T-helper 2 cell (primary cell): ENCODE measurements at places on chromosomes 5 and 9.

- no peak for DNase-seq
Measured at GRCh38 chr5:141077826-141078225, 16.6 kb upstream of the PCDHB2 start.

DNA sequence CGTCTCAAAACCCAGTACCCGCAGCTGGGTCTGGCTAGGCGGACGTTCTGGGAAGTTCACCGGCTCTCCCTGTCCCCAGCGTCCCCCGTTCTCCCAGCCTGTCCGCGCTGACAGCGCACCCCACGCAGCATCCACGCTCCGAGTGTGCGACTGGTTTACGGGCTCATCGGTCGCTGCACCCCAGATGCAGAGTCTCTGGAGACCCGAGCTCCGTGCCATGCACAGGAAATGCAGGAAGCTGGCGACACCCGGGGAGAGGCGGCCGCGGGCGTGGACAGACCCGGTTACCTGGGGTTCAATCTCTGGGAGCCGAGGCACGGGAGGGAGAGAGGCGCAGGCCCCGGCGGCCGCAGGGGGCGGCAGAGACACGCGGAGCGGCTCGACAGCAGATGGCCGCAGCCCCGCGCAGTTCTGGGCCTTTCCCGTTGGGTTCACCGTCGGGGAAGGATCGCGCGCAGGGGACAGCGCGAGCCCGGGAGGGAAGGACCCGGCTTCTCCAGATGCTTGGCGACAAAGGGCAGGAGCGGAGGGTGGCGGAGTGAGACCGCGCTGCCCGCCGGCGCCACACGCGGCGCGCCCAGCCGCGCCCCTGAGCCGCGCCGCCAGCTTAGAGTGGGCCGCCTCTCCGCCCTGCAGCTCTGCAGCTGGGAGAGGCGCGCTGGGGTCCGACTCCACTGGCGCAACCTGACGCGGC, 558 bp downstream of the SHROOM1 start:
- DNase-seq, result peak; percentile 37

- no peak for DNase-seq
Measured at GRCh38 chr5:128015978-128016377, 67.6 kb upstream of the SLC12A2 start.

DNA sequence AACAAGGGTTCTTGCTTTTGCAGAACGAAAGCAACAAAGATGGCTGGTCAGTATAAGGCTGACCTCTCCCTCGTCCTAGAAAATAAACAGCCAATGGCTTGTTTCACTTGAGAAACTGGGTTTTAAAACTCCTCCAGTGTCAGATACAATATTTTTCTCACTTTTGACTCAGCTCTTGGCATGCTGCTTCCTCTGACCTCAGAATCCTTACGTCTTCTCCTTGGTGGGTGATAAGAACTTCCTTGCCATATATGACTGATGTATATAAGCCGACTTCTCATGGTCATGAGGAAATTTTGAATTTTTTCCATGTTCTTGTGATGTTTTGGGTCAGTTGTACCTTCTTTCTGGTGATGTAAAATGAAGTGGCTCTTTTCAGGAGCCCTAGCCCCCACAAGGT, 3.8 kb downstream of the ZNF618 start:
- no peak for DNase-seq

- DNase-seq, result no peak
Measured at GRCh38 chr9:131252120-131252519, 24.2 kb downstream of the FAM78A start.

- DNase-seq, result no peak
Measured at GRCh38 chr9:86821006-86821845, 126.1 kb downstream of the GAS1 start.

DNA sequence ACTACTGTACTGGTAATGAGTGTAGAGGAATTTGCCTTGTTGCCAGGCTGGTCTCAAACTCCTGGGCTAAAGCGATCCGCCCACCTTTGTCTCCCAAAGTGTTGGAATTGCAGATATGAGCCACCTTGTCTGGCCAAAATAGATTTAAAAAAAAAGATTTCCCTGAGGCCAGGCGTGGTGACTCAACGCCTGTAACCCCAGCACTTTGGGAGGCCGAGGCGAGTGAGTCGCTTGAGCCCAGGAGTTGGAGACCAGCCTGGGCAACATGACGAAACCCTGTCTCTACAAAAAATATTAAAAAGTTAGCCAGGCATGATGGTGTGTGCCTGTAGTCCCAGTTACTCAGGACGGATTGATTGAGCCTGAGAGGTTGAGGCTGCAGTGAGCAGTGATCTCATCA, 62.5 kb downstream of the IPO11 start:
- no peak for DNase-seq

- no peak for DNase-seq
Measured at GRCh38 chr5:130337179-130337888, 433.1 kb downstream of the CHSY3 start.

DNA sequence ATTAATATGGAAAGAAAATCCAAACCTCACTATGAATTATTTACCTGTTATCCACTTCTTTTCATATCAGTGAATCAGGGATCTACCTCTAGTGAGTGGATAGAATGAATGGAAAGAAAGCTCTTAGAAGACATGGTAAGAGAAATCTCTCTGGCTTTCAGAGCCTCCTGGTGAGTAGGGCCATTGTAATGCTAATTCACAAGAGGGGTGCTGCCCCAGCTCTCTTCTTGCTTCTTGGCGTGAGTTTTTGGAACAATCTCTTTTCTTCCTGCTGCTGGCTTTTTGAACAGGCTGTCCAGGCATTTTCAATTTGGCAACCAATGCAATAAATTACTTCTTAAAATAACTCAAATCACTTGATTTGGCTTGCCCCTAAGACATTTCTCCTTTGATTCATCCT, 49.9 kb upstream of the KCNN2 start:
- DNase-seq, result no peak

DNA sequence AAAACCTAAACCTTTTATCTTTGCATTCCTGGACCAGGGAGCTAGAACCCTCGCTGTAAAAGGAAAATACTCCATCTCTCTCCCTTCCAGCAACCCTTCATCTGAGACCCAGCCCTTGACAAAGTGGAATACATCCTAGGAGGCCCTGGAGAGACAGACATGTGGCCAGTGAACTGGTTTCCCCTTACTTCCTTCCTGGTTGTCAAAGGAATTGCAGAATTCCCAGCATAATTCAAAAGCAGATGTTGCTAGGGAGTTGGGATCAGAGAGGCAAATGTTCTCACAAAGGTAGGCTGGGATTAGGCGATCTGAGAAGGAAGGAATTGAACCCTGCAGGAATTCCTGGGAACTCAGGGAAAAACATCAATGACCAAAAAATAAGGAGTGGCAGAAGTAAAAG, 80.9 kb downstream of the MARCHF3 start:
- no peak for DNase-seq

DNA sequence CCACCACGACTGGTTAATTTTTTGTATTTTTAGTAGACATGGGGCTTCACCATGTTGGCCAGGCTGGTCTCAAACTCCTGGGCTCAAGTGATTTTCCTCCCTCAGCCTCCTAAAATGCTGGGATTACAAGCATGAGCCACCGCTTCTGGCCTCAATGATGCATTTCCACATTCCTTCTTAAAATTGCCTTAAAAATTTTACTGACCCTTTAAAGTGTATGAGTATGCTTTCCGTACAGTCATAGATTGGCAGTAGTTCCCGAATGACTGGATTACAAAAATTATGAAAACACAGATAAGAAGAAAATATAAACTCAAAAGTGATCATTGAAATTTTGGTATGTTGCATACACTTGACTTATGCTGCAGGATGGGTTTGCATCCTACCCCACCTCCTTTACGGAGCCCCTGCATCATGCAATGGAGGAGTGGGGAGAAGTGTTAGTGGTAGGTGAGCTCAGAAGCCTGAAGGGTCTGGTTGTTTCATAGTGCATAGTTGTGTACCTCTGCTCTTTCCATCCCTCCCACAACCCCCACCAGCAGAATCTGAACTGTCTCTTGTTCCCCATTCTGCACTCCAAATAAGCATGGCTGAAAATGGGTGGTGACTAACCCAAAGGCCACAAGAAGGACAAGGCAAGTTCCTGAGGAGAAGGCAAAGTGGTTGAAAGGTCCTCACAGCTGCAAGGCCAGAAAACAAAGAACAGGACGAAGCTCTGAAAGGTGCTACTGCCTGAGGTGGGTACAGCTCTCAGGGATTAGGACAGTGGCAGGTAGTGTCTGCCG, 26.8 kb downstream of the ANKRD55 start:
- DNase-seq, result no peak

DNA sequence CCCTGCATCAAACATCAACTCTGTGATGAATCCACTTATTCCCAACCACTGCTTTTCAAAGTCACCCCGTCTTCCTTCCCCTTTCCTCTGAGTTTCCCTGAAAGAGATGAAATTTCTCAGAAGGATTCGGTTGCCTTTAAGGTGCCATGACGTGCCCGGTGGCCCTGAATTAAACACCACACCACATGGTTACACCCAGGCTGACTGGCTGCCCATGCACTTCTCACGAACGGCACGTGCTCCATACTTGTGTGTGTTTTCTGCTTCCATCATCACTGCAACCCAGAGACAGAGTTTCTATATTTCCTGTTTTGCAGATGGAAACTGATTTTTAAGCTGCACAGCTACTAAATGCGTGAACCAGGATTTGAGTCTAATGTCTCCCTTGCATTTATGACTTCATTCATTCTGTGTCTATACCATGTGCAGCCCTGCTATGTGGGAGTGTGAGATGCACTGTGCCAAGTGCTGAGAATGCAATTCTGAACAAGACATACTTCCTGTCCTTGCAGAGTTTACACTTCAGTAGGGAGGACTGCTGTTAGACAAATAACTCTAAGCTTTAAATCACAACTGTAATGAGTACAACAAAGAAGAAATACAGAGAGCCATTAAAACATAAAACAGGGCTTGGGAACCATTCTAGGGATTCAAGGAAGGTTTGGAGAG, 162.9 kb downstream of the NXNL2 start:
- no peak for DNase-seq

- no peak for DNase-seq
Measured at GRCh38 chr9:131994364-131995125, 85.1 kb downstream of the MED27 start.

DNA sequence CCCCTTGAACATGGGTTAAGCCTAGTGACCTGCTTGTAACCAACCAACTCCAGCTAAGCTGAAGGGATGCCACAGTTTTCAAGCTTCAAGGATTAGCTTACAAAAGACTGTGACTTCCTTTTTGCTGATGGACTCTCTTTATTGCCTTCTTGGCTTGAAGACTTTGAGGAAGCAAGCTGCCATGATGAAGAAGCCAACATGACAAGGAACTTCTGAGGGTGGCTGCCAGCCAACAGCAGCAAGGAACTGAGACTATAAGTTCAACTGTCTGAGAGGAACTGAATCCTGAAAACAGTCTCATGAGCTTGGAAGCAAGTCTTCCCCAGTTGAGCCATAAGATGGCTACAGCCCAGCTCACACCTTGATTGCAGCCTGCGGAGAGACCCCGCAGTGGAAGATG, 116.1 kb upstream of the TAF11L2 start:
- DNase-seq, result no peak

- no peak for DNase-seq
Measured at GRCh38 chr5:116944183-116944582, 369.6 kb upstream of the SEMA6A start.

- DNase-seq, result no peak
Measured at GRCh38 chr9:127522727-127523126, 71.4 kb downstream of the LRSAM1 start.

DNA sequence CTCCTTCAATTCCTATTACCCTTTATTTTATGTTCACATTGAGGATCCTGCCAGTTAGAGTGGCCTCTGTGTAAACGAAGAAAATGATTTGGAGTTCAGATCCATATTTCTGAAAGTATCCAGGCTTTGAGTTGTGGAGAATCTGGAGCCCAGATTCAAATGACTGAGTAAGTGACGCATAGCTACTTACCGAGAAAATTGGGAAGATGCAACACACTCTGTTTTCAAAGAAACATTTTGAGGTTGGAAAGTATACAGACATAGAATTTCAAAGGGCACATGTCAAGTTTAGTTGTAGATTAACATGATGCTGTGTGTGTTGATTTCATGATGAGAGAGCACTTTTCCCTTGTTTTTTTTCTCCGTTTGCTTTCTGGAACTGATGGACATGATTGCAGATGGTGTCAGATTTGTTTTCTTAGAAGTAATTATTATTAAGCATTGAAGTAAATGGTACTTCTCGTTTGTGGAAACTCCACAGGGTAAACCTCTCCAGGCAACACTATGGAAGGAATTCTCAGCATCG, 148.1 kb downstream of the KDM4C start:
- no peak for DNase-seq

DNA sequence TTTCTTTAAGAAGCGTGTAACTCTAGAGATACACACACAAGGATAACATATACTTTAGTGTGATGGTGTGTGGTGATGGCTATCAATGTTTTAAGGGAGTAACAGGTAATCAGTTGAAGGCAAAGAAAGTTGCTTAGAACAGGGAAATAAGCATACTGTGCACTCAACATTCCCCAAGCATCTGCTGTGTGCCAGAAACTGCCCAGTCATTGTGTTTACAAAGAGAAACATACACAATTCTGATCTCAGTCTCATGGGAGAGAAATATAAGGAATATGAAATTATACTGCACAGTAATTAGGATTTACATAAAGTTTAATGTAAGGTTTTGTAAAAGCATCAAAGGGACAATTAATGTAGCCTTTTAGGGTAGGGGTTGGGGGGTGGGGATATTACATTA, 224.1 kb upstream of the TYRP1 start:
- DNase-seq, result no peak

GRCh38 chr5:172175263-172175719, 12.7 kb downstream of the STK10 start:
- DNase-seq, result peak; percentile 78

GRCh38 chr9:18405240-18405639, 68.7 kb upstream of the ADAMTSL1 start:
- no peak for DNase-seq

DNA sequence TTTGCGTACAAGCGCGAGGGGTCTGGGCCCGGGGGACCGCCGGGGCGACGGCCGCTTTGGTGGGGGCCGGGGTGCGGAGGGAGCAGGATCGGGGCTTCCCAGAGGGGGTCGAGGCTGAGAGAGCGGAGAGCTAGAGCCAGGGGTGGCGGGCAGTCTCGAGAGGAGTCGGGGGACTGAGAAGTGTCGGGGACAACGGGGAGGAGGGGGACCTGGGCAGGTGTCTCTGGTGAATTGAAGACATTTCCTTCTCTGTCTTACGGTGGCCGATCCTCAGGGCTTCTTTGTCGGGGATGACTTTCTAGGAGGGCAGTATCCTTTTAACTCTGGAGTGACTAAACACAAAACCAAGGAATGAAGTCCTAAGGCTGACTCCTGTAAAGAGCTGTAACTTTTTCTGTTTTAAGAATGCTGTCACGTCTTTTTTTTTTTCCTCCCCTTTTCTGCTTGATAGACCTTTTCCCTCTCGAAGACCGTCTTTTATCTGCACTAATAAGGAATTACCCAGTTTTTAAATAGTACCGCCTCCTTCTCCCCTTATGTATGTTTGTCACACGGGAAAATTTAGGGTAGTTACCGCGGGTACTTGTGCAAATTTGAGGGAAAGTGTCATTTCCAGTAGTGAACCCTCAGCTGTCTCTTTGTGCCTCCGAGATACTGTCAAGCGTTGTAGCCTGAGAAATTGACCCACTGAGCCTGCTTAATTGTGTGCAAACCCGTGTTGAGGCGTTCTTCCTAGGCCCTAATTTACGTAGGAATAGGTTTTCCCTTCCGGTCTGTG, 822 bp downstream of the DENND4C start:
- peak; percentile 34 for DNase-seq

- DNase-seq, result no peak
Measured at GRCh38 chr9:132985489-132985888, 7.0 kb downstream of the GFI1B start.

GRCh38 chr5:78345485-78345884, 14.9 kb upstream of the SCAMP1 start:
- no peak for DNase-seq

GRCh38 chr5:4419281-4419680, 720.8 kb upstream of the ADAMTS16 start:
- no peak for DNase-seq

GRCh38 chr5:37787742-37788141, 52.1 kb downstream of the GDNF start:
- no peak for DNase-seq
